Right forelimb (tissue), 1 donor: ENCODE measurements at places on chromosomes 7 and 10.

GRCh38 chr7:130943336-130943901 is 209.4 kb upstream of the KLF14 start:
- DNase-seq = no peak

- no peak for DNase-seq
Observed at GRCh38 chr7:84513061-84513460, 318.5 kb upstream of the SEMA3A start.

DNA sequence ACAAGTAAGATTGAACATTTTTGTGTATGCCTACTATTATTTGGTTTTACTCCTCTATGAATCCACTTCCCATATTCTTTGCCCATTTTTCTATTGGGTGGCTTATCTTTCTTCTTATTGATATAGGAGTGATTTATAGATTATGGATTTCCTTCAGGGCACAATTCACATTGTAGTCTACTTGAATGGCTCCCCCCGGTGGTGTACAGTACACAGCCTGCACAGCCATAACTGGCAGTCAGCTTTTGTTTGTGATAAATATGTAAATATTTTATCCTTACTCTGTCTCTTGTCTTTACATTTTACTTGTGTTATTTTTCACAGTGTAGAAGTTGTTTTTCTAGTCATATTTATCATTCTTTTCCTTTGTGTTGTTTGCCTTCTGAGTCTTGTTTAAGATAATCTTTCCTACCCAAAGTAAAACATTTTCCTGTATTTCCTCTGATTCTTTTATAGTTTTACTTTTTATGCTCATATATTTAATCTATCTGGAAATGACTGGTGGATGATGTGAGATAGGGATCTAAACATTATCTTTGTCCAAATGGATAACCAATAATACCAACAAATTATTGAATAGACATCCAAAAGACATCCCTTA is 23.9 kb upstream of the CALD1 start:
- no peak for DNase-seq

GRCh38 chr10:89535171-89536012 is at the start of gene SLC16A12:
SLC16A12 (minus strand) TSS chr10:89535594; CDS start chr10:89462578, 73,016 bp downstream.
- DNase-seq = peak; percentile 69

DNA sequence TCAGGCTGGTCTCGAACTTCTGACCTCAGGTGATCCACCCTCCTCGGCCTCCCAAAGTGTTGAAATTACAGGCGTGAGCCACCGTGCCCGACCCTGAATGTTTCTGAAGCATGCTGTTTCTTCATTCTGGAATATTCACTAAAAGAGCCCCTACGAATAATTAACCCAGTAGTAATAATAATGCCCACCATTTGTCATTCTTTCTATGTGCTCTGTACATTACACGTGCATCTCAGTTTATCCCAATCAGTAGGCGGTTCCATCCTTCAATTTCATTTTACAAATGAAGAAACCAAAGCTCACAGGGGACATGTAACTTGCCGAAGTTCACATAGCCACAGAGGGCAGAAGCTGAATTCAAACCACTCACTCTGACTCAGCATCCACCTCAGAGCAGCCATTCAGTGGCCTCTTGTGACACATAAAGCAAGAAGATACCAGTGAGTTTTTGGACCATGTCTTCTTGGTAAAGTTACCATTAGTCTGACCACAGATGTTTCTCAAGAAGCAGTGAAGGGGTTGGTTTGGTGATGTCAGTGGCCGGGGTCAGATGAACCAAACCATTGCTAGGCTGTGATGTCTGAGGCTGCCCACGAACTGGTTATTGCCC is 71.9 kb upstream of the DUSP5 start:
- no peak for DNase-seq

DNA sequence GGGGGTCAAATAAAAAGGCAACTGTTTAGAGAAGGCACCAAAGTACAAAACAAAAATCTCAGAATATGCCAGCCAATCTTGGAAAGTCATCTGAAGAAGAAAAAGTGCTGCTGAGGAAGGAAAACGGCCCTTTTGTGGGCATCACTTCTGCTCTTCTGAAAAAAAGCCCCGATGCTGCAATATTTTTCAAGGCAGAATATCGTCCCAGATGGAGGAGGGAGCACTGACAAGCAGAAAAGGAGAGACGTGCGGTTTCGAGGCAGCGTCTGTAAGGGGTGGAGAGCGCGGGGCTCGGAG is 959 bp upstream of the ATRNL1 start:
- no peak for DNase-seq

DNA sequence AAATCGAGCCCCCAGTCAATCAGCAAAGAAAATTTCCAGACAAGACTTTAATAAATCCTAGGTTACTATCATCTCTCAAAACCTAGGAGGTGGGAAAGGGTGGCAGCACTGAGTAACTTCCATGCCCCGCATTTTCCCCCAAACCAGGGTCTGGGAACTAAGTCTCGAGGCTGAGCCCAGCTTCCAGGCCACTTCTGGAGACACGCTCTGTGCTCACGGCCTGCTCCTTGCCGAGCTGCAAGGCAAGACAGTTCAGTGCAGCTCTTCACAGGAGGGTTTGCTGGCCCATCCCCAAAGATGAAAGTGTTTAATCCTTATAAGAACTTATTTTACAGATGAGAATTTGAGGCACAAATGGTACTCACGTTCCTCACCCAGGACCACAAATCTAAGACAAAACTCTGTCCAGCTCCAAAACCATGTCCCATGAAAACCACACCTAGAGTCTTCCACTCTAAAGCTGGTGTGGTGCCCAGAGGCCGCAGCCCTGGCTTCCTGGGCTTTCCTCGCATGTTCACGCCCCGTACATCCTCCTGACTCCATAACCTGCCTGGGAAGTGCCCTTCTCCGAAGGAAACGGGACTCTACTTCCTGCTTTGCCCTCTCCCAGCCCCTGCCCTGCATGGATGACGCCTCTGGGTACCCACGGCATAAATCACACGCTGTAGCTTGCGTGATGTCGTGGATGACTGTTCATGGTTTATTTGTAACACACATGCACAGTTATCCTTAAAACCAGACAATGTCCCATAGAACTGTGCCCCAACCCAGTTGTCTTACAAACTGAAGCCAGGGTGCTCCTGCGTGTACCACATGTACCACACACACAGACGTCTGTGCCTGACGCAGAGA is 201.2 kb downstream of the DIP2C start:
- no peak for DNase-seq

DNA sequence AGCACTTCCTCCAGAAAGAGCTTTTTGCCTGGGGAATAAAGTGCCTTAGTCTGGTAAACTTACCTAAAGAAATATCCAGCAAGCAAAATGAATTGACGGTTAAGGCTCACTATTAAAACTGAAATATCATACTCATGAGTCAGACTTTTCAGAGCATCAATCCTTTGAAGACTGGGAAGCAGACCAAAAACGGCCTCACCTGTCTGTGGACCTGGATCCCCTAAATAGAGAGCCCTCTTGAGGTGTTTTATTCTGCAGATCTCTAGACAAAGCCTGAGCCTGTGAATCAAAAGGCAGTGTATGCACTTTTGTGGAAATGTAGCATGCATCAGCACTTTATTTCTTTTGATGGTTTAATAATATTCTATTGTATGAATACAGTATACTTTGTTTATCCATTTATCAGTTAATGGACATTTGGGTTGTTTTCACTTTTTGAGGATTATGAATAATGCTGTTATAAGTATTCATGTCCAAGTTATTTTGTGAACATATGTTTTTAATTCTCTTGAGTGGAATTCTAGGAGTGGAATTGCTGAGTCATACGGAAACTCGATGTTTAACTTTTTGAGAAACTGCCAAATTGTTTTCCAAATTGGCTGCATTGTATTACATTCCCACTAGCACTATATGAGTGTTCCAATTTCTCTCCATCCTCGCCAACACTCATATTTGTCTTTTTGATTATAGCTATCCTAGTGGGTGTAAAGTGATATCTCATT is 449.0 kb upstream of the IGFBP3 start:
- DNase-seq = no peak
